ENCODE measurements at places on chromosomes 11 and 22. TPM values are rescaled to one million over a fixed set of nuclear protein-coding genes. Genes with fewer than 3 reads are reported as not detected.

The PARVG gene
- total RNA-seq, result 0.94 TPM

The OR5L1 gene
- total RNA-seq, result not detected

The MFNG gene
- 3.7 TPM for total RNA-seq

- peak overlapping the region; percentile 76 for H3K27ac ChIP-seq
- peaks cover 24% of the 10 kb centered on the region for H3K4me1 ChIP-seq
- H3K27me3 ChIP-seq, result peaks cover 2% of the 10 kb centered on the region
Observed at GRCh38 chr11:12556788-12557384, 117.3 kb upstream of the TEAD1 start.

- no peak for DNase-seq
- H3K4me3 ChIP-seq, result no peak overlapping the region
- H3K27me3 ChIP-seq, result no peaks in the 10 kb centered on the region
- no peaks in the 10 kb centered on the region for H3K4me1 ChIP-seq
Observed at GRCh38 chr22:20283674-20284066, 15.6 kb upstream of the RTN4R start.

DNA sequence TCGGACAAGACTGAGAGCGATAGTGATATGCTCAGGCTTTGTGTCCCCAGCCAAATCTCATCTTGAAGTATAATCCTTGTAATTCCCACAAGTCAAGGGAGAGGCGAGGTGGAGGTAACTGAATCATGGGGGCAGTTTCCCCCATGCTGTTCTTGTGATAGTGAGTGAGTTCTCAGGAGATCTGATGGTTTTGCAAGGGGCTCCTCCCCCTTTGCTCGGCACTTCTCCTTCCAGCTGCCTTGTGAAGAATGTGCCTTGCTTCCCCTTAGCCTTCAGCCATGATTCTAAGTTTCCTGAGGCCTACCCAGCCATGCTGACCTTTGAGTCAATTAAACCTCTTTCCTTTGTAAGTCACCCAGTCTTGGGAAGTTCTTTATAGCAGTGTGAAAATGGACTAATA, 7.5 kb upstream of the FOLR2 start:
- H3K36me3 ChIP-seq, result no peaks in the 10 kb centered on the region
- no peak for DNase-seq
- no peak overlapping the region for H3K27ac ChIP-seq

DNA sequence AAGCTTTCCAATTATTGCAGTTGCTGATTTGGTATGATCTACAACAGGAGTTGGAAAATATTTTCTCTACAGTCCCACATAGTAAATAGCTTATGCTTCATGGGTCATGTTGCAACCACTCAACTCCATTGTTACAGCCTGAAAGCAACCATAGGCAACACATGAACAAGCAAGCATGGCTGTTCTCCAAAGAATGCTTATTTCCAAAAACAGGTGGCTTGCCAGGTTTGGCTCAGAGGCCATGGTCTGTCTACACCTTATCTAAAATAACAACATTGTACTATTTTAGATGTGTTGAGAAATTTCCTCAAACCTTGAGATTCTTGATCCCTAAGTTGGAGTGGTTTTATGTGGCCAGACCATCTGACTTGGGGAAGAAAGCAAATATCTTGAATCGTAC, 153.9 kb upstream of the MPPED2 start:
- DNase-seq, result no peak
- H3K36me3 ChIP-seq, result no peaks in the 10 kb centered on the region
- H3K4me1 ChIP-seq, result peaks cover 18% of the 10 kb centered on the region
- H3K4me3 ChIP-seq, result no peak overlapping the region
- no peak overlapping the region for H3K27ac ChIP-seq

DNA sequence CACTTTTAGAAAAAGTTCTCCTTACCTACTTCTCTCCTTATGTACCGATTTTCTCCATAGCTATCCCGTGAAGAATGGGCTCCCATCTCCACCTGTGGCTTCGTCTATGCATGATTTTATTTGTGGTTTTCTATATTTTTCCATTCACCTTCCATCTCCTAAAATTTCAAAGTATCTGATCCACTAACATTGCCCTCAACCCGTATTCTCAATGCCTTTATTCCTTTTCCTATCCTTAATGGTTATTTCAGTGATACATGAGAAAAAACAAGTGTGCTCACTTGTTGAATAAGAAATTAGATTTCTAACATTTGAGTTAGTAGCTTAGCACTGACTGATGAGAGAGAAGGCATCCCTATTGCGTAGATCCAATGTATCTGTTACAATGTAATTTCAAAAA, 16.9 kb downstream of the CYP2R1 start:
- no peaks in the 10 kb centered on the region for H3K27me3 ChIP-seq
- no peaks in the 10 kb centered on the region for H3K36me3 ChIP-seq
- DNase-seq, result no peak

Data from WTC11 (cell line).